IPS DF 6.9 (cell line): ENCODE measurements at places on chromosomes 5 and 9.

GRCh38 chr5:130227699-130228098 is 323.4 kb downstream of the CHSY3 start:
- H3K27me3 ChIP-seq = no peaks in the 10 kb centered on the region
- H3K36me3 ChIP-seq = no peaks in the 10 kb centered on the region
- H3K27ac ChIP-seq = no peak overlapping the region
- no peaks in the 10 kb centered on the region for H3K4me1 ChIP-seq

DNA sequence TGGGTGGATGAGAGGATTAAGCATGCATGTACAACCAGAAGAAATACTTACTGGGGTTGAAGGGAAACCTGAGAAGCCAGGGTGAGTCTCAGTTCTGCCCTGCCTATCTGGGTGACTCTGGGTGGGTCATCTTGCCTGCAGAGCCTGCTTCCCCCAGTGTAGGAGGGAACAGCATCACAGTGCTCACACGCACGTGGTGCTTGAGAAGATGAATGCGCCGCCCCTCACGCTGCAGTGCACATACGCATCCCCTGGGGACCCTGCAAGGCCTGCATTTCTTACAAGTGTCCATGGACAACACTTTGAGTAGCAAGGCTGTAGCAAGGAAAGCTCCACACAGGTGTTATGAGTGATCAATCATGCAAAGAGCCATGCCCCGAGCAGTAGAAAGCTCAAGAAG is 18.7 kb upstream of the GABBR2 start:
- no peaks in the 10 kb centered on the region for H3K27me3 ChIP-seq
- DNase-seq = no peak

- no peak overlapping the region for H3K4me3 ChIP-seq
- H3K4me1 ChIP-seq = peaks cover 3% of the 10 kb centered on the region; the same call in 1 of the 2 replicates
- H3K36me3 ChIP-seq = no peaks in the 10 kb centered on the region
- DNase-seq = no peak
- H3K27ac ChIP-seq = no peak overlapping the region
Measured at GRCh38 chr9:91144769-91145168, 216.9 kb downstream of the AUH start.

DNA sequence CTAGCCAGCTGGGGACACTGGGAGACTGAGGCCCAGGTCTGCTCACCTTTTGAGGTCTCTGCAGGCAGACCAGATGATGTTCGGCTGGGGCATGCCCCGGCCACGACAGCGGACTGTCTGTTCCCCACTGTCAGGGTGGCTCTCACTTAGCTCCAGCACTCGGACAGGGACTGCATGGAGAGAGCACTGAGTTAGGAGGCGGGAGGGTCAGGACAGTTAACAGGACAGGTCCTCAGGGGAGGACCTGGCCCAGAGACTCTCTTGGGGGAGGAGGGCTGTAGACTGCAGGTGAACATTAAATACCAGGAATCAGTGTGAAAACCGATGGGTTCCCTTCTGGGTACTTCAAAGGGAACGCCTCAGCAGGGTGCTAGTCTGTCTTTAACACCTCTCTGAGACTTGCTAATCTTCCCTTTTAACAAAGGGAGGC is 25.1 kb downstream of the PDGFRB start:
- H3K4me3 ChIP-seq = no peak overlapping the region
- H3K36me3 ChIP-seq = no peaks in the 10 kb centered on the region
- H3K4me1 ChIP-seq = peaks cover 4% of the 10 kb centered on the region

DNA sequence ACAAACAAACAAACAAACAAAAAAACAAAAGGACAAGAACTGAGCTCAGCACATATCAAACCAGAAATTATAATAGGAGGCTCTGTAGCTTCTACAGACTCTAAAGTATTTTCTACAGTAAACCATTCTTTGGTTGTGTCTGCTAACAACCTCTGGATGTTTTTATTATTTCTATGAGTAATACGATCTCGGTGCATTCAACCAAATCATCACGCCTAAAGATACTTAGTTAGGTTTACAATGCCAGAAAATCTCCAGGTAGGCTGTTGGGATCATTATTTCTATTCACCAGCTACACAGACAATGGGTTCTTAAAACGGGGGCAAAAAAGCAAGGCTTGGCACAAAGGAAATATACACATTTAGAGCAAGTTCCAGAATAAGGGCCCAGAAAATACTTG is 41.6 kb upstream of the ALDOB start:
- peaks cover 8% of the 10 kb centered on the region for H3K36me3 ChIP-seq
- no peak overlapping the region for H3K4me3 ChIP-seq
- no peaks in the 10 kb centered on the region for H3K27me3 ChIP-seq
- no peaks in the 10 kb centered on the region; the same call in 1 of the 2 replicates for H3K4me1 ChIP-seq
- no peak for DNase-seq

DNA sequence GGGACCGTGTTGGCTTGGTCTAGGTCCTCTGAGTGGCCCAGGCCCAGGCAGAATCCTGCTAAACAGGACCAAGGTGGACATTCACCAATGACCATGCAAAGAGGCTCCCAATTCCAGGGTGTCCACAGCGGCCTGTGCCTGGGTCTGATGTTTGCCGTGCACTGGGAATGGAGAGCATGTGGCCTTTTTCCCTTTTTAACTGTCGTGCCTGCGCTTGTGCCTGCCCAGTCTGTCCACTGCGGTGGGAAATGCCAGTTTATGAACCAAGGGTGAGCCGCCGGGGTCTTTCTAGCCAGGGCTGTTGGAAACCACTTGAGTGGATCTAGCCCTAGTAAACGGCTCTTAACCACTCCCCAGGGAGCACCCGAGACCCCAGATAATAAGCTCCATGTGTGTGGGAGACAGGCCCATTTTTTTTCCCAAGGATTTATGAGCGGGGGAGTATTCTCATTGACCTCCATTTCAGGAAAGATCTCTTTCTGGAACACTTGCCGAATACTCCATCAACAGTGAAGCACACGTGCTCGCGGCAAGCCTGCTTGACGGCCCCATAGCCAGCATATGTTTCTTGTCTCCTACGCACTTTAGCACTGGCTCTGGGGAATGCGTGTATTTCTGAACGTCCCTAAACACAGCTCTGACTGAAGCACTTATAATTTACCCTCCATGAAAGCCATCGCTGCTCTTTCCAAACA is 93.2 kb upstream of the PHYKPL start:
- H3K4me3 ChIP-seq = no peak overlapping the region
- H3K4me1 ChIP-seq = peaks cover 1% of the 10 kb centered on the region; the same call in 1 of the 2 replicates
- H3K36me3 ChIP-seq = no peaks in the 10 kb centered on the region
- H3K27me3 ChIP-seq = no peaks in the 10 kb centered on the region
- no peak overlapping the region for H3K27ac ChIP-seq

DNA sequence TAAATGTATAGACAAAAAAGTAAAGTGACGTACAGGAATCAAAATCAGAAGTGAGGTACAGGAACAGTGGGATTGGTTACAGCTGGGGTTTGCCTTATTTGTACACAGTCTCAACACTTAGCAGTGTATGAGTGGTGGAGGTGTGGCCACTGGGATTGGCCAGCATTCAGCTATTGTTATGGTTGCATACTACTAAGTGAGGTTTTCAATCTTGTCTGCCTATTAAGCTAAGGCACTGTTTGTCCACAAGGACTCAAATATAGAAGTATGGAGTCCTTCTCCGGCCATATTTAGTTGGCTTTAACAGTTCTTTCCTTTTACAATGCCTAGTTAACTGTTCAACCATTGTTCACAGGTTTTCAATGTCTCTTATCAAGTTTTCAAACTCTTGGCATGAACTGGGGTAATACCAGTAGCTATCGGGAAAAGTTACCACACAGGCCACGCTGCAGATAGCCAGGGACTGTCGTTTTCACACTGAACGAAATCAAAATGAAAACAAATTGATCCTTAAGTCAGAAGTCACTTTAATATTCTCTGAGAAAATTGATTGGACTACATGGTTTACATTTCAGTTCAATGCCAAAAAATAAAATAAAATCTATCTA is 176.0 kb upstream of the FREM1 start:
- H3K27ac ChIP-seq = no peak overlapping the region
- no peaks in the 10 kb centered on the region for H3K4me1 ChIP-seq
- H3K36me3 ChIP-seq = no peaks in the 10 kb centered on the region
- no peak for DNase-seq
- H3K4me3 ChIP-seq = no peak overlapping the region

GRCh38 chr9:113648048-113648447 is 184.5 kb downstream of the RGS3 start:
- H3K36me3 ChIP-seq = no peaks in the 10 kb centered on the region
- peaks cover 2% of the 10 kb centered on the region for H3K4me1 ChIP-seq
- no peak overlapping the region for H3K4me3 ChIP-seq
- H3K27me3 ChIP-seq = peaks cover 51% of the 10 kb centered on the region
- DNase-seq = no peak
- H3K27ac ChIP-seq = no peak overlapping the region

DNA sequence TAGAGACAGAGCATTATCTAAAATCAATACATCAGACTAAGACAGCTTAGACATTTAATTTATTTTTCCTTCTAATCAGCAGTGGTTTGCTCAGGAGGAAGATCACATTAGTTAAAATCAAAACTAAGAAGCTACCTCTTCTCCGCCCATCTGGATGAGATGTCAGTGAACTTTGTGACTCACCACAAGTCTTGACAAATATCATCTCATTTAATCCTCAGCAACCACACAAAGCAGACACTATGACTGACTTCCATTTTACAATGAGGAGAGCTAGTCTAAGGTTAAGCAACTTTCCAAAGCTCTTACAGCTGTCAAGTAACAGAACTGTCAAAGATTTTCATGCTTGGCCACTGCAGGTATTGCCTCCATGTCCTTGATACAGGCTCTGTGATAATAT is 289.5 kb downstream of the DEPDC1B start:
- no peak overlapping the region for H3K4me3 ChIP-seq
- no peak for DNase-seq
- H3K36me3 ChIP-seq = no peaks in the 10 kb centered on the region
- H3K27me3 ChIP-seq = no peaks in the 10 kb centered on the region
- H3K4me1 ChIP-seq = no peaks in the 10 kb centered on the region
